ENCODE measurements at places on chromosomes 2 and 18.

DNA sequence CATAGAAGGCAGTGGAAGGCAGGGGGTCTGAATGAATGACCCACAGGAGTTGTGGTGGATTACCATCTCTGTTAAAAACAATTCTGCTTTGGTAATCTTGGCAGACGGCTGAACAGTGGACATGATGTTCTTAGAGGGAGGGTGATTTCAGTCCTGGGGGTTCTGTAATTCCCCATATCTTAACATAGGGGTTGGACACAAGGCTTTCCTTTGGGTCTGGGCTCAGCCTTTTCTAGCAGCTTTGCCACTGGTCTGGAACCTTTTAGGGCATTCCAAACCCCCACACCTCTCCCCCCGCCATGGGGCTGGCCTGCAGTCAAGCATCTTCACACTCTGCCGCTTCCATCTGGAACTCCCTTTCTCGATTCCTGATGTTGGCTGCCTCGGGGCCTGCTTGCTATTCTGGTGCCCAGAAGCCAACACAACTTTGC is 50.3 kb downstream of the RPL37A start:
- DNase-seq, result no peak

DNA sequence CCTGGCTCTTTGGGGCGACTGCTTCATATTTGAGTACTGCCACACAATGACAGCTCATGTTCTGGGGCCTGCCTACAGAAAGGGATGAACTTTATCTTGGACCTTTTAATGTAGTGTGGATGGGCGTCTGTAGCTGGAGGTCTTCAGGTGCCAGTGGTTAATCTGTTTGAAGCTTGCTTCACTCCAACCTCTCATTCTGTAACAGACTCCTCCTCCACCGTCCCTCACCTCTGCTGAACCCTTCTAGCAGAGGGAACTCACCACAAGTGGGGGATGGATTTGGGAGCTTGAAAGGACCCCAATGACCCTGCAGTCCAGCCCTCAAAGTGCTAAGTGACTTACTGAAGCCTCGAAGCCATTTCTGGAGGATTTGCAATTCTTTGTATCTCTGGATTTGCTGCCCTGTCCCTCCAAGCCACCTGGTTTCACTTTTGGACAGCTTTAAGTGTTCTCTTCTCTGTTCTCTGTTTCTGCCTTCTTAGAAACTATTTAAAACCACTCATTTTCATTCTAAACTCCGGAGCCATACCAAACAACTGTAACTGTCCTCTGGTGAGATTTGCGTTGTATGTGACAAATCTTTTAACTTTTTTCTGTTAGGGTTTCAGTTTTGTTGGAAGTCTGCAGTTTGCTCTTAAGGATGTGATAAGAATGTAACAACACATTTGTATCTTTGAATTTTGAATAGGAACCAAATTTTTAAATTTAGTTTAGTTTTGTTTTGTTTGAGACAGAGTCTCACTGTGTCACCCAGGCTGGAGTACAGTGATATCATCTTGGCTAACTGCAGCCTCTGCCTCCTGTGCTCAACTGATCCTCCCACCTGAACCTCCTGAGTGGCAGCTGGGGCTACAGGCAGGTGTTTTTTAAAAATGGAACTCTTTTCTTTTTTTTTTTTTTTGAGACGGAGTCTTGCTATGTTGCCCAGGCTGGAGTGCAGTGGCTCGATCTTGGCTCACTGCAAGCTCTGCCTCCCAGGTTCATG is 37.0 kb upstream of the CASP8 start:
- DNase-seq, result no peak

DNA sequence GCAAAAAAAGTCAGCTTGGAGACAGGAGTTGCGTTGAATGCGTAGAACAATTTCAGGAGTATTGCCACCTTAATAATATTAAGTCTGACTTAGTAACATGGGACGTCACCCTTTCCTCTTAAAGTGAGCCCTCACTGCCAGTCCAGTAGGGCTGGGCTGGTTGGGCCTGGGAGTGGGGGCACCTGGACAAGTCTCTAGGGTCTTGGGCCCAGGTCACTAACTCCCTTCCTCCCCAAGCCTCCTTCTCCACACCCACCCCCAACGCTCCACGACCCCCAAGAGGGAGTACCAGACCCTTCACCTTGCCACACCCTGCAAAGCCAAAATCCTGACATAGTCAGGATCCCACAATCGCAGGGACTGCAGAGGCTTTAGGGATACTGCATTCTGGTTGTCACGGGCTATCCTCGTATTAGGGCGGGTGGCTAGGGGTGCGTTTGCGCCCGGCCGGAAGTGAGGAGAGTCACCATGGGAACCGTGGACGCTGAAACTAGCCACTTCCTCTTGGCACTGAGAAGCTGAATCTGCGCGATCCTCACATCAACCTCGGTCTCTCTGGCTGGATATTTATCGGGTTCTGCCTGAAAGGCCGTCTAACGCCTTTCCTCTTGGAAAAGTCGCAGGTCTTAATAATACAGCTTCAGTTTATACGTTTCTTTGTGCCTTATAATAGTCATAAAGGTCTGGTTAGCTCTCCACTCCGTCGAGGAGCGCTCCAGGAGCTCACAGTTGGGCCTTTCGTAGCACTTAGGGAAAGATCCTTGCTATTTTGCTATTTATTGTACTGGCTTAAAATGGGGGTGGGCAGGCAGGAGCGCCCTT is 10.3 kb upstream of the CXXC1 start:
- peak; percentile 80 for DNase-seq

DNA sequence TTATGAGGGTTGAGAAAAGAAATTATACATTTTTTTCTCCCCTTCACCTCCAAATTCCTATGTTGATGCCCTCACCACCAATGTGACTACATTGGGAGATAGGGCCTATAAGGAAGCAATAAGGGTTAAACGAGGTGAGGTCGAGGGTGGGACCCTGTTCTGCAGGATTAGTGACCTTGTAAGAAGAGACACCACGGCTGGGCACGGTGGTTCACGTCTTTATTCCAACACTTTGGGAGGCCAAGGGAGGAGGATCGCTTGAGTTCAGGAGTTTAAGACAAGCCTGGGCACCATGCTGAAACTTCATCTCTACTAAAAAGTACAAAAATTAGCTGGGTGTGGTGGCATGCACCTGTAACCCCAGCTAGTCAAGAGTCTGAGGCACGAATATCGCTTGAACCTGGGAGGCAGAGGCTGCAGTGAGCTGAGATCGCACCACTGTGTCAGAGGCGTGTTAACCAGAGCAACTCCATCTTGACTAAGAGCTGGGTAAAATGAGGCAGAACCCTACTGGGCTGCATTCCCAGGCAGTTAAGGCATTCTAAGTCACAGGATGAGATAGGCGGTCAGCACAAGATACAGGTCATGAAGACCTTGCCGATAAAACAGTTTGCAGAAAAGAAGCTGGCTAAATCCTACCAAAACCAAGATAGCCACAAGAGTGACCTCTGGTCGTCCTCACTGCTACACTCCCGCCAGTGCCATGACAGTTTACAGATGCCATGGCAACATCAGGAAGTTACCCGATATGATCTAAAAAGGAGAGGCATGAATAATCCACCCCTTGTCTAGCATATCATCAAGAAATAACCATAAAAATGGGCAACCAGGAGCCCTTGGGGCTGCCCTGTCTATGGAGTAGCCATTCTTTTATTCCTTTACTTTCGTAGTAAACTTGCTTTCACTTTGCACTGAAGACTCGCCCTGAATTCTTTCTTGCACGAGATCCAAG is 77.0 kb downstream of the NCAPH start:
- DNase-seq, result no peak

- DNase-seq, result no peak
These were observed 312.3 kb upstream of the LRRTM4 start for GRCh38 chr2:77834360-77835002.

Data from memory B cell (primary cell).